Kidney capillary endothelial cell (primary cell): ENCODE measurements at places on chromosomes 6 and 20.
A peak's percentile ranks its signal among the peaks of the same experiment; 100 is the strongest.

DNA sequence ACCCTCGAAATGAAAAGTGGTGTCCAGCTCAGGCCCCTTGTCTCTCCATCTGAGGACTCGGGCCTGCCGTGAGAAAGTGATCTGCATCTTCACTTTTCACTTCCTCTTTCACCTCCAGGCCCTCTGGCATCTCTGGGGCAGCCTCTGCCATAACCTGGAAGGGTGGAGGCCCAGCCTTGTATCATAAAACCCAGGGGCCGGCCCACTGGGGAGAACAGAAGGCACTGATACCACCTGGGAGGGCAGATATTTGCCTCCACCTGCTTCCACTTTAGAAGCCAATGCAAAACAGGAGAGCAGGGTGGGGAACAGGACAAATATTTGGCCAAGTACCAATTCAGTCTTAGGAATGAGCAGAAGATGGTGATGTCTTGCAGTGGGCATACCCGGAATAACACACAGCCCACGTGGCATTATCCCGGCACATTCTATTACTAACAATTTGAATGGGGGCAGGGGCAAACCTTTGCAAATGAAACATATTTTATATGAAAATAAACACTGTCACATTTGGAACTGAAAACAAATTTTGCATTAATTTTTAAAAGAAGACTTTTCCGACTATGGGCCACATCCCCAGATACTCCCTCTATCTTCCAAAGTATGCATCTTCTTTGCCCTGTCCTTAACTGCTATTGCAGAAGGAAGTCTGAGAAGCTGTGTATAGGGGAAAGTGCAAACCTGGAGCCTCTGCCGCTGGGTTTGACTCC is 69.2 kb upstream of the TBC1D7 start:
- no peak for DNase-seq

DNA sequence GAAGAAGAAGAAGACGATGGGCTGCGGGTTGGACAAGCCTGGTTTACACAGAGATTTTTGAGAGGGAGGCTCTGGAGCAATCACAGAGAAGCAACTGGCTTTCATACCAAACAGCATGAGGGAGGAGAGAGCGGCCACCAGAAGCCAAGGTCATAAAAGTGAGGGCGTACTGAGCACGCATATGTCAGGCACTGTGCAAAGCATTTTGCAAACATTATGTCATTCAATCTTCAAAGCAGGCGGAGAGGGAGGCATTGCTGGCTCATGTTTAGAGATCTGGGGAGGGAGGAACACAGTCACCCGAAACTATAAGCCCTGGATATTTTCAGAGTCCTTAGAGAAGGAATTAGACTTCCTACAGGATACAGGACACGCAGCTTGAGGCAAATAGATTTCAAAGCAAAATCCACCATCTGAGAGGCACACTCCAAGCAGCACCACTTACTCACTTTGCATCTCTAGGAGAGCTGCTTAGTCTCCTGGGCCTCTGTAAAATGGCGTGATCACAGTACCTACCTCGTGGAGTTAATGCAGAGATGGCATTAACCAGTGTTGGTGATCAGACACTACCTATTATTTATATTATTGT is 24.6 kb downstream of the RAMACL start:
- DNase-seq: no peak

- peak; percentile 92 for DNase-seq
Measured at GRCh38 chr20:48823960-48824498, 3.8 kb downstream of the PREX1 start.

DNA sequence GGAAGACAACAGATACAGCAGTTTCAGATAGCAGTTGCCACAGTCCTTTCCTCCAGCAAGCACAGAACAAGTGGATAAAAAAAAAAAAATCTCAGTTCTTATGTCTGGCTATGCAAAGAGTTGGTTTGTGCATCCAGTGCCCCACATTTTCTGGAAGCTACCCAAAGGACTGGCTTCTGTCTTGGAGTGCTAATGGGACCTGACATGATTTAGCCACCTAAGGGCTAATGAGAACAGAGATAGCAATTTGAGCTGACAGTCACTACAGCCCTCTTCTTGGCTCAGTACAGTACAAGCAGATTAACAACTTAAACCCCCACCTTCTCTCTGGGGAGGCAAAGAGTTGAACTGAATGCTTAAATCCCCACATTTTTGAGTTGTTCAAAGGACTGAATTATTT is 976.8 kb downstream of the TBC1D32 start:
- DNase-seq: no peak

DNA sequence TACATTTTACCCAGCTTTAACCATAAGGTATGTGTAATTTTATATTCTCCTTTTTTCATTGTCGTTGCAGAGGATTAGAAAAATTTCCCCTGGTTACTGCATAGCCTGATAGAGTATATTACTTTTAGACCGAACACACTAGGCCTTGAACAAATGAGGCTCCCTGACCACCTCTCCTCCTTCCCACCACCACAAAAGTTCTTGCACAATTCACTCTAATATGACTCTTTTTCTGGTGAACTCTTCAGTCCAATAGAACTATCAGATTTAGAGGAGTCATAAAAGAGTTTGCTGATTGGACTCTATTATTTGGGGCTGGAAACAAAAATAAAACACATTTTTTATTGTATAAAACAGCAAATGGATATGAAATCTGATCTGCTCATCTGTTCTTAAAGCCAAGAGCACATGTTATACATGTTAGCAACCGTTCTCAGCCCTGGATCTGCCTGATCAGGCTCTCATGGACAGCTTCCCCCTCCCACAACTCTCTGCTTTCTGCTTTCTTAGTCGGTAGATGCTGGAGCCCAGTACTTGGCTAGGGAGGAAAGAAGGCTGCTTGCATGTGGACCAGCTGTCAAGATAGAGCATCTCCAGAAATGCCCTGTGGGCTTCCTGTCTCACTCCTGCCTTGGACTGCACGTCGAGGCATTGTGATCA is 83.5 kb downstream of the CD164 start:
- DNase-seq: no peak

DNA sequence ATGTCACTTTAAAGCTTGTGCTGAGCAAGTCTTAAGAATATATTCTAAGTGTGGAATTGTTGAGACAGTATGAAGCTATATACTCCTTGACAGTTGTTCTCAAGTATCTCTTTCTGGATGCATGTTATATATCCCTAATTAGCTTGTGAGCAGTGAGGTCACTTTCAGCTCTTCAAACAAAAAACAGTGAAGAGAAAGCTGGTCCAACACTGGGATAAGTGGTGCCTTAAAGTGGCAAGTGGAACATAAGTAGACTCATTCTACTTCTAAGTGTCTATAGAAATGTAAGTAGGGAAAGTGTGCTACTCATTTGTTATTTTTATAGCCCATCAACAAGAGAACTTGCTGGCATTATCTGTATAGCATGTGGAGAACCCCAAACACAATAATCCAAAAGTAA is 133.1 kb upstream of the BACH2 start:
- no peak for DNase-seq

- no peak for DNase-seq
Measured at GRCh38 chr6:158764183-158764849, 54.9 kb downstream of the EZR start.

GRCh38 chr6:16949716-16950115 is 152.1 kb upstream of the STMND1 start:
- no peak for DNase-seq

- peak; percentile 90 for DNase-seq
Measured at GRCh38 chr6:36874443-36875249, at the start of gene PPIL1. PPIL1 (minus strand) TSS chr6:36874803; CDS start chr6:36874772, 31 bp downstream.

DNA sequence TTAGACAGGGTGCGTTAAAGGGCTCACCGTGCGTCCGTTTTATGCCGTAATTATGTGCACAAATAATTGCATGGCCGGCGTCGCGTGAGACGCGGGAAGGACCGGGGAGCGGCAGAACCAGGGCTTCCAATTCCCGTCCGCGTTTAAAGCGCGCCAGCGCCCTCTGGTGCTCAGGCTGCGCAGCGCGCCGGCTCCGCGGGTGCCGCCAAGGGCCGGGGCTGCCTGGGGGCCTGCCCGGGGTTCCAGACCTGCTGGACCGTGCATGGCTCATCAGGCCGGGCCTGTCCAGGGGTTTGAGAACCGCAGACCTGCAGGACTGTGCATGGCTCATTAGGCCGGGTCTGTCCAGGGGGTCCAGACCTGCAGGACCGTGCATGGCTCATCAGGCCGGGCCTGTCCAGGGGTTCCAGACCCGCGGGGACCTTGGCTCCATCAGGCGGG is 369.0 kb downstream of the THBS2 start:
- peak; percentile 21 for DNase-seq

- peak; percentile 15 for DNase-seq
Measured at GRCh38 chr6:97316978-97317377, 34.0 kb upstream of the MMS22L start.

DNA sequence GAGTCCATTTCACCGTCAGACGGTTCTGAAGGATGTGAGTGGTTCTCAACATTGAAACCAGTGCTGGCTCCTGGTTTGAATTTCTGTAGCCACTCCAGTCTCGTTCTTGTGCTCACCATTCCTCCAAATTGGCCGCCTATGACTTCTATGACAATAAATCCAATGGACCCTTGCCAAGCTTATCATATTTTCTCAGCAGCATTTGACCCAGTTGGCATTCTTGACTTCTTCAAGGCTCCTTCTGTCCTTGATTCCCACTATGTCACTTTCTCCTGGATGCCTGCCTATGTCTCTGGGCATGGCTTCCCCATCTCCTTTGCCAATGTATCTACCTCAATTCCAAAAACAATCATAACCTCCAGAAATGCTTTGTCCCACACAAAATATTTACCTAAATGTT is 756.0 kb upstream of the NRSN1 start:
- no peak for DNase-seq
